Occipital lobe (tissue), 3 donors: ENCODE measurements at places on chromosomes 3 and 15. TPM values are rescaled to one million over a fixed set of nuclear protein-coding genes. Genes with fewer than 3 reads are reported as not detected.

Gene YEATS2
- 62.1 TPM for total RNA-seq

Gene THAP10
- total RNA-seq = 4.4 TPM

Gene ANKUB1
- 0.78 TPM for total RNA-seq

Gene THRB
- total RNA-seq = 44.5 TPM

Gene GABRA5
- total RNA-seq = 38.1 TPM

Gene TUSC7
- total RNA-seq = not detected

Gene PPP1R14D
- total RNA-seq = not detected

Gene C3orf85
- total RNA-seq = not detected
